ENCODE measurements at places on chromosomes 16 and 17.

GRCh38 chr16:67311607-67312488, 14.7 kb downstream of the KCTD19 start:
- DNase-seq, result no peak

GRCh38 chr17:55237268-55237667, 27.5 kb upstream of the HLF start:
- peak; percentile 9 for DNase-seq

DNA sequence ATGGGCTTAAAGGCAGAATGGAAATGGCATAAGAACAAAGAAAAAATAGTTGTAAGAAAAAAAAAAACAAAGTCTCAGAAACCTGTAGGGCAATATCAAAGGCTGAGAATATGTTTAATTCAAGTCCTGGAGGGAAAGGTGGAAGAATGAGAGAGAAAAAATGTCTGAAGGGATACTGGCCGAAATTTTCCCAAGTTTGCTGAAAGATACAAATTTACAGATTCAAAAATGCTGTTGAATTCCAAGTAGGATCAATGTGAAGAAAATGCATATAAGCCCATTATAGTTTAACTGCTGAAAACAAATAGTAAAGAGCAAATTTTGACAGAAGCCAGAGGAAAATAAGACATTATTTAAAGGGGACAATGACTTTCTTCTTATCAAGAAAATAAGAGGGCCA, 6.6 kb upstream of the USP22 start:
- no peak for DNase-seq

GRCh38 chr17:214881-215331, 33.5 kb upstream of the DOC2B start:
- no peak for DNase-seq

- no peak for DNase-seq
Measured at GRCh38 chr17:64357191-64357981, 33.3 kb downstream of the PECAM1 start.

GRCh38 chr16:84308120-84308519, 13.4 kb downstream of the WFDC1 start:
- no peak for DNase-seq

DNA sequence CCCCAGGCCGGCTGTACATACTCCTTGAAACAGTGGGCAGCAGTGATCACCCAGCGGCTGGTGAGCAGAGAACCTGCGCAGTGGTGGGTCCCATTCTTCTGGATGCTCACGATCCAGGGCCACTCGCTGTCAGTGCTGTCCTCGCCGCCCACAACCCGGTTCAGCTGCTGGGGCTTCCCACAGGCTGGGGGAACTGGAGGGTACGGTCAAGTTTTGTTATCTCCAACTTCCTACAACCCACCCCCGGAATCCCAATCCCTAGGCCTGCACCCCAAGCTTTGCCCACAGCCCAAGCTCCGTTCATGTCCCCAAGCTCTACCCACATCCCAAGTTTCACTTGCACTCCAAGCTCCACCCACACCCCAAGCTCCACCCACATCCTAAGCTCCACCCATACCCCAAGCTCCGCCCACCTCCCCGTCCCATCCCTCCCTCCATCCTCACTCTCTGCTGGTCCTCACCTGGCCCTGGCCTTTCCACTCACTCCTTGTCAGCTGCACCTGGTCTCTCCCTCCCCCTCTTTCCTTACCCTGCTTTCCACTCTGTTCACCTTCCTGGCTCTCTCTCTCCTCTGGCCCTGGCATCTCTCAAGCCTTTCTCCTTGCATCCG, 1.8 kb downstream of the PRSS22 start:
- no peak for DNase-seq

DNA sequence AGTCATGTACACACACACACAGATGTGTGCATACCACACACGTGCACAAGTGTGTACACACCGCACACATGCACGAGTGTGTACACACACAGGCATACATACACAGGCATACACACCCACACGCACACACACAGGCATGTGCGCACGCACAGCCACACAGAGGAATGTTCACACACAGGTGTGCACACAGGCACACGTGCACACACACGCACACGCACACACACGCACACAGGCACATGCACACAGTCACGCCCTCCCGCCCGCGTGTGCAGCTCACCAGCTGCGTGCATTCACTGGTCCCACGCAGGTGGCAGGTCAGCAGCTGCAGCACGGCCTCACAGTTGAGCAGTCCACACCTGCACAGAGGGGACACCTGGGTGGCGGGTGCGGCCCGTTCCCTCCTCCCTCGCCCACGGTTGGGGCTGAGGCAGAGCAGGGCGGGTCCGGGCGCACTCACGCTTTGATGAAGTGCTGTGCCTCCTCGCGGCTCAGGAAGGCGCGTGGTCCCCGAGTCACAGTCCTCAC, 7.7 kb downstream of the TEPSIN start:
- DNase-seq, result no peak

DNA sequence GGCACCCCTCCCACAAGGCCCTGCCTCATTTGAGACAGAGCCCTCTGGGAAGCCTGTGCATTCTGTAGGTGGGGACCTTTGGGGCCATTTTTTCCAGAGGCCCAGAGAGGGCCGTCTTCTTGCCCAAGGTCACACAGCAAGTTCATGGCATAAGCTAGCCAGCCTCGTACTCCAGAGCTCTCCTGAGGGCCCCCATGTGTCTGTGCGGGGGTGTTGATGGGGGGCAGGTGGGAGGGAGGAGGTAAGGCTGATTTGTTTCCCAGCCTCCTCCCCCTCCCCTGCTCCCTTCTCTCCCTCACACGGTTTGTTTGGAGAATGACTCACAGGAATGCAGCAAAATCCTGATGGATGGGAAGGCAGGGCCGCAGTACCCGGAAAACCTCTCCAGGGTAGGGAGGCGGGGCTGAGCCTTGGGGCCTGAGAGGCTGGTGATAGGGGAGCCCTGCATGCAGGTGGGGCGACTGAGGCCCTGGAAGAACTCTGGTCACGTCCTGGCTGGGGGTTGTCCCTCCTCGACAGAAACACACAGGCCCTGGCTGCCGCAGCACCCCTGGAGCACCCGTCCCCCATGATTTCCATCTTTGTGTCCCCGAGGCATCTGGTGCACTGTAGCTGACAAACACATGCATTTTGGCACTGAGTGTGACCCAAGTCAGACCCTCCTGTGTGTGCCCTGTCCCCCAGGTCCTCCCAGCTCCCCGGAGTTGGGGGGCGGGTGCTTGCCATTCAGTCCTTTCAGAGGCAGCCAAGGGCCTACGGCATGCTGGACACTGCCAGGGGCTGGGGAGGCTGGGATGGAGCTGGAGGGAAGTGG, 29.7 kb downstream of the RAI1 start:
- no peak for DNase-seq

DNA sequence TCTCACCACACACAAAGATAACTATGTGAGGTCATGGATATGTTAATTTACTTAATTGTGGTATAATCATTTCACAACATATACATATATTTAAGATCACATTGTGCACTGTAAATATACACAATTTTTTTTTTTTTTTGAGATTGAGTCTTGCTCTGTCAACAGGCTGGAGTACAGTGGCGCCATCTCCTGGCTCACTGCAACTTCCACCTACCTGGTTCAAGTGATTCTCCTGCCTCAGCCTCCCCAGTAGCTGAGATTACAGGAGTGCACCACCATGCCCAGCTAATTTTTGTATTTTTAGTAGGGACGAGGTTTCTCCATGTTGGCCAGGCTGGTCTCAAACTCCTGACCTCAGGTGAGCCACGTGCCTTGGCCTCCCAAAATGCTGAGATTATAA, 11.5 kb upstream of the PRSS54 start:
- peak; percentile 51 for DNase-seq

- DNase-seq, result peak; percentile 58
Measured at GRCh38 chr17:7549401-7550055, 670 bp downstream of the TNFSF12 start.

- no peak for DNase-seq
Measured at GRCh38 chr16:1434644-1435592, 4.0 kb downstream of the PERCC1 start.

DNA sequence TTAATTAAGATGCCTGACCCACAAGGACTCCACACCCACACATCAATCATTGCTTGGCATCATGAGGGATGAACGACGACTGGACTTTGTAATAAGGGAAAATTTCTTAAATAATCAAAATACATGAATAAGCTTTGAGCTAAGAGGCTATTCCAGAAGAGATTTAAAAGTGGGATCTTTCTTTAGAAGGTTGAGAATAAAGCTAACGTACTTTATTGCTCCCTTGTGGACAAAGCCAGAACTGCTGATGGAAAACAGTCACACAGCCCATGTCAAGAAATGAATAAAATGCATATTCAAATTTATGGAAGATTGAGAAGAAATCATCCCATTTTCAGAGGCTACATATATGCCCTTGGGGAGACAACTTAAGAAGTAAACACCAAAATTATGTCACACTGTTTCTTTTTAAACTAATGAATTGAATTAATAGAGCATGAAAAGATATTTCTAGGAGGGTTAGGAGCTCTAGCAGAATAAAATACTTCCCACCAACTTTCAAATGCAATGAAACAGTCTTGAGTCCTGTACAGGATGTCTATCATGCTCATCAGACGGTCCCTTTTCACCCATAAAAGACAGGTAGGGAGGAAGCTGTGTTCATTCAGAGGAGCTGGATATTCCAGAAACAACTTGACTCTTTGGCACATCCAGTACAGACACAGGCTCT, 60.2 kb upstream of the PHOSPHO1 start:
- DNase-seq, result no peak

GRCh38 chr17:8473451-8474192, 37.9 kb downstream of the NDEL1 start:
- no peak for DNase-seq

DNA sequence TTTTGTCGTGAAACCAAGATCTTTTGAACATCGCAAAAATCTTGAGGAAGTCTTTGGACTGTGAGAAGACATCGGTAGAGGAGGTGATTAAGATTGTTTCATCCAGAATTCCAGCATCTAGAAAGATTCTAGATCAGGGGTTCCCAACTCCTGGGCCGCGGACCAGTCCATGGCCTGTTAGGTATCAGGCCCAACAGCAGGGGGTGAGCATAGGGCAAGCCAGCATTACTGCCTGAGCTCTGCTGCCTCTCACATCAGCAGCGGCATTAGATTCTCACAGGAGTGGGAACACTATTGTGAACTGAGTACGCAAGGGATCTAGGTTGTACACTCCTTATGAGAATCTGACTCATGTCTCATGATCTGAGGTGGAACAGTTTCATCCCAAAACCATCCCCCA, 600.6 kb upstream of the CDH11 start:
- no peak for DNase-seq

GRCh38 chr17:37483311-37484039, 6.2 kb upstream of the DUSP14 start:
- no peak for DNase-seq

GRCh38 chr16:30353438-30354129, 1.5 kb downstream of the CD2BP2 start:
- no peak for DNase-seq

DNA sequence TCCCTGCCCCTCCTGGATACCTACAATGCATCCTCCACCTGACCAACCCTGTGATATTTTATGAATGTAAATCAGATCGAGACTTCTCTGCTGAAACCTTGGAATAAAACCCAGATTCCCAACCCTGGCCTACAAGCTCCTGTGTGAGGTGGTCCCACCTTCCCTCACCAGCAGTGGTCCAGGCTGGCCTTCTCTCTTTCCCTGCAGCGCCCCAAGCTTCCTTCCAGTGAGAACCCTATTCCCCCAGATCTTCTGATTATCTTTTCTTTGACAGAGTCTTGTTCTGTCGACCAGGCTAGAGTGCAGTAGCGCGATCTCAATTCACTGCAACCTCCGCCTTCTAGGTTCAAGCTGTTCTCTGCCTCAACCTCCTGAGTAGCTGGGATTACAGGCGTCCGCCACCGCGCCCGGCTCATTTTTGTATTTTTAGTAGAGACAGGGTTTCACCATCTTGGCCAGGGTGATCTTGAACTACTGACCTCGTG, 2.5 kb upstream of the HELZ start:
- no peak for DNase-seq

DNA sequence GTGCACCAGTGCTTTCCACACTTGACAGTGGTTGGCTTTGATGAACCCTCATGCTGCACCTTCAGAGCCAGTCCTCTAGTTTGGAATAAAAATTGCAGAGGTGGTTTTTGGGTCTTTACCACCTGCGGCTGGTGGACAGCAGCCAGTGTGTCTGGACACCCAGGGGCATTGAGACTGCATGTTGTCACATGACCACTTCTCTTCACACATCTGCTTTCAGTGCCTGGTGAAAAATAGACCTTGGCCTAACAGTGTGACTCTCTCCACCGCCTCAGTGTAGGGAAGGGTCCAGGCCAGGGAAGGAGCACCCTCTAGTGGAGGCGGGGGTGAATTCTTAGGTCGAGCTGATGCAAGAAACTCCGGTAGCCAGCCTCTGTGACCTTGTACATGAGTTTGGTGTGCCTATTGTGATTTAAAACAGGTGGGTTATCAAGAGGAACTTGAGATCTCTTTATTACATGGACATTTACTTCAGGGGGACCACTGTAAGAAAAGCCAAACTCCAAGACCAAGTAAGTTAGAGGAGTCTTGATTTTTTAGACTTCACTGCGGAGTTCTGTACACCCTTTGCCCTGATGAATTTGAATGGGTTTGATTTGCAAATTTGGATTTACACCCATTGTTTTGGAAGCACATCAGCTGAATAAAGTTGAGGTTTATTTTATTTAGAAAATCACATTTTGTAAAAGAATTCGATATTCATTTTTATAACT, 17.9 kb downstream of the GOSR2 start:
- DNase-seq, result peak; percentile 56

DNA sequence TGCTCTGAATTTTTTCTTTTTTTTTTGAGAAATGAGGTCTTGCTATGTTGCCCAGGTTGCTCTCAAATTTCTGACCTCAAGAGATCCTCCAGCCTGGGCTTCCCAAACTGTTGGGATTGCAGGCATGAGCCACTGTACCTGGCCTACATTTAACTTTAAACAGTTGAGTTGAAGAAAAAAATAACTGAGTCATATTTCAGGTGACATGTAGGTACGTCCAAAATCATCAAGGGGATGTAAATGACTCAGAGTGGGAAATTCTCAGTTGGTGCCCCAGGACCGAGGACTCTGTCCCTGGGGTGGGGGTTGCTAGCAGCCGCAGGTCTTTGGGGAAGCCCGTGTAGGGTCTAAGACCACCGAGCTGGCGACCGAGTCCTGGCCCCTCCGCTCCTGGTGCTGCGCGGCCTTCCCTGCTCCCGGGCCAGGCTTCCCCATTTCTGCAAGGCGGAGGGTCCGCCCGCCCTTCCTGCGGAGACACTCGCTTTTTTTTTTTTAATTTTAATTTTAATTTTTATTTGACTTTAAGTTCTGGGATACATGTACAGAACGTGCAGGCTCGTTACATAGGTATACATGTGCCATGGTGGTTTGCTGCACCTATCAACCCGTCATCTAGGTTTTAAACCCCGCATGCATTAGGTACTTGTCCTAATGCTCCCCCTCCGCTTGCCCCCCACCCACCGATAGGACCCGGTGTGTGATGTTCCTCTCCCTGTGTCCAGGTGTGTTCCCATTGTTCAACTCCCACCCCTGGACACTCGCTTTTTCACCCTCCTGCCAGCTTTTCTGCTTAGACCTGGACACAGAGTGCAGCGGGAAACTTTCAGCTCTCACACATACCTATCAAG, 12.7 kb upstream of the N4BP1 start:
- DNase-seq, result no peak

DNA sequence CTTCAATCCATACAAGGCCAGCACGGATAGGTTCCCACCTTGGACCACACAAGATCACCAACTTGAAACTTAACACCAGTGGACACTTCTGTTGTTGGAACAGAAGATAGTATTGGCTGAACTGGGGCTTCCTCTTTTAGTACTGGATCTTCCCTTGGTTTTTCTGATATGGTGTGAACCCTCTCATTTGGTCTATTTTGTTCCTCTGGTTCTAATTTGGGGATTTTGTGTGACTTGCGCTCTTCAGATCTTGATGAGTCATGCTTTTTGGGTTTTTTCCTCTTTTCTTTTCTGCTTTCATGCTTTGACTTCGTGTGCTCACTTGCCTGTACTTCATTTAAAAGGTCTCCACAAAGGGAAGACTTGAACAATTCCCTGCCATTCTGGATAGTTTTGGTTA, 39.0 kb downstream of the SOST start:
- DNase-seq, result no peak
